ENCODE measurements at places on chromosomes 1 and 21.

- no peak for DNase-seq
Measured at GRCh38 chr1:47761974-47762373, 235.2 kb downstream of the TRABD2B start.

DNA sequence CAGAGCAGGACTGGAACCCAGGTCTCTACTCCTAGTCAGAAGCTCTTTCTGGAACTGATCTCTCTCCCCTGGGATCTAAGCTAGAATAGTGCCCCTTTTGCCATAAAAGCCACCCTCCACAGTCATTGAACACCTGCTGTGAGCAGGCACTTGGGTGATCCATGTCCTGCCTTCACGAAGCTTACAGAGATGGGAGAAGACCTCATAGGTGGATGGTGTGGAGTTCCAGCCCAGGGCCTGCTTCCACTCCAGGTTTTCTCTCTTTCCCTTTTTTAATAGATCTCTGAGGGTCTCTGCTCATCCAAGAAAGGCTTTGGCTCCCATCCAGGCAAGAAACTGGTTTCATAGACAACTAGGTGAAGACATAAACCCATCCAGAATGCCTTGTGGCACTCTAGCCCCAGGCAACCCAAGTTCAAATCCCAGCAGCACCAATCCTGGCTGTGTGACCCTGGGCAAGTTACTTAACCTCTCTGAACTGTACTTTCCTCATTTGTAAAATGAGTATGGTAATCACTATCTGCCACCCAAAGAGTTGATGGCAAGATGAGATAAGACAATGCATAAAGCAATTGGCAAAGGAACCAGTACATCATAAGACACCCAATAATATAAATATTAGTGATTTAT is 46.4 kb upstream of the TMEM51 start:
- no peak for DNase-seq

GRCh38 chr1:184802354-184803179 is 47.9 kb upstream of the EDEM3 start:
- no peak for DNase-seq

- DNase-seq = no peak
Measured at GRCh38 chr21:37555672-37556261, 189.2 kb downstream of the DYRK1A start.

DNA sequence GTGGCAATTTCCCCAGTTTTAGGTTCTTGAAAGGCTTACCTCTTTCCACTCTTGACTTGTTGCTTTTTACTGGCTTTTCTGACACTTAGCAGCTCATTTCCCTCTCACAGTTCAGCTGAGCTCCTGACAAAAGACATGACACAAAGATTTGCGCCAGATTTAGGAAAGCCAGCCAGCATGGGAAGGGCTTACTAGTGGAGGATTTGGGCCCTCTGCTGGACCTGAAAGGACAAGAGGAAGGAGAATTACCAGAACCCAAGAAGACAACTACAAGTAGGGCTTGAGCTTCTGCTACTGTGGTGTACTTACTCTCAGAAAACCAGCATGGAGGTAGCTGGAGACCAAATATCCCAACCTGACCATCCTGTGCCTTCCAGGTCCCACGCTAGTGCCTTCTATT is 784.5 kb downstream of the BRINP3 start:
- no peak for DNase-seq

- DNase-seq = no peak
Measured at GRCh38 chr1:29113413-29114117, 10.1 kb downstream of the TMEM200B start.

DNA sequence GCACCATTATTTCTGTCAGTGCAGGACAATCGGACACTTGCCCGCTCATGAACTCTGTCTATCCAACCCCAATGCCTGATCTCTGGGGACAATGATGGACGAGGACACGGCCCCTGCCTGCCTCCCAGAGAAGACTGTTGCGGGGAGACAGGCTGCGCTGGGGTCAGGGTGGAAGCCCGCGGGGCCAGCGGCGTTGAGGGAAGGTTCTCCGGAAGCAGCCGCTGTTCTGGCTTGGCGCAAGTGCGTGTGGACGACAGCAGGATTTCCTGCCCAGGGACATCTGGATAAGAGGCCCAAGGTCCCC is 18.8 kb downstream of the RHBG start:
- DNase-seq = no peak

GRCh38 chr1:70196333-70196732 is 9.0 kb downstream of the LRRC40 start:
- DNase-seq = no peak

GRCh38 chr1:75308365-75308764 is 174.2 kb downstream of the LHX8 start:
- no peak for DNase-seq

Data from mucosa of descending colon (tissue), 3 donors.